CD4-positive, alpha-beta T cell treated with Interleukin-15 for 4 hours (primary cell): ENCODE measurements at places on chromosomes 6 and 20.

- DNase-seq = no peak
Measured at GRCh38 chr6:48036316-48036715, 74.7 kb downstream of the PTCHD4 start.

- no peak for DNase-seq
Measured at GRCh38 chr20:47672886-47673670, 112.2 kb downstream of the SULF2 start.

DNA sequence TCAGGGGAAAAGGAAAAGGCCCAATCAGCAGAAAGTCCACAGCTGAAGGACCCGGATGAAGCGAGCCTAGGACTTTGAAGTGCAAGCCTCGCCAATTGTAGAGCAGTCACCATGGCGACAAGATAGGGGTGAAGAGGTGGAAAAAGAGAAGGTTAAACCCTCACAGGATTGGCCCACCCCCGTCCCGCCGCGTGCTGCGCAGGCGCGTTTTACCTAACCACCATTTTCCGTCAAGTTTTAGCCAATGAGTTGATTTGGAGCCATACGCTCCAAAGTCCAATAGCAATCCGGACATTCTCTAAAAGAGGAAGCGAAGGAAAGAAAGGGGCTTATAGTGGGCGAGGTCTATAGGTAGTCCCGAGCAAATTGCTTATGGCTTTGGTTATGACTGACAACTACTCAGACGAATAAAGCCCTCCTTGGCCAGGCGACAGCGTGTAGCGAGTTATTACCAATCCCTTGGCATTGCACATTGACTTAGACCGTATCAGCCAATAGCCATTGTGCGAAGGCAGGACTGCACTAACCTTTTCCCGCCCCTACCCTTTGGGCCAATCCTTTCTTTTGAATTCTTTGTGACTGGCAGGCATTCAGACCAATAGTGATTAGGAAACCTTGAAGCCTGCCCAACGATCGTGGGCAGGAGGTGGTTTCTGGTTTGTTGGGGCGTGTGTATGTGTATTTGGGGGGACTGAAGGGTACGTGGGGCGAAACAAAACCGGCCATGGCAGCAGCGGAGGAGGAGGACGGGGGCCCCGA, at the start of gene RNF5:
Gene RNF5 (plus strand): TSS at position 618 of the 759 bp plus-strand sequence. CDS start 107 bp downstream, at position 725.
- DNase-seq = peak; percentile 99

GRCh38 chr6:48834706-48835105, 628.3 kb downstream of the MMUT start:
- DNase-seq = no peak

DNA sequence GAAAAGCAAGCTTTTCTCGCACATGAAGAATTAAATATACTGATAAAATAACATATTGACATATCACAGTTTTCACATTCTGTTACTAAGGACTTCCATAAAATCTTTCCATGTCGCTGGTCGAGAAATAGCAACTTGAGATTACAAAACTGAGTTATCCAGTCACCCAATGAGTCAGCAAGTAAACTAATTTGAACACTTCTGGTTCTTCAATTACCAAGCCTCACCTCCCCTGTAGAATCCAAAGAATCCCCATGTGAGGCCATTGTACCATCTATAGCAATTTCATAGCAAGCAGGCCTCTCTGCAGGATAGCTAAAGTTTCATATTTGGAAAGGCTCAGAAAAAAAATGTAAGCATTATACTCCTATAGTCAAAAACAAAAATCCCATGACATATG, 87.3 kb downstream of the PKHD1 start:
- DNase-seq = no peak

DNA sequence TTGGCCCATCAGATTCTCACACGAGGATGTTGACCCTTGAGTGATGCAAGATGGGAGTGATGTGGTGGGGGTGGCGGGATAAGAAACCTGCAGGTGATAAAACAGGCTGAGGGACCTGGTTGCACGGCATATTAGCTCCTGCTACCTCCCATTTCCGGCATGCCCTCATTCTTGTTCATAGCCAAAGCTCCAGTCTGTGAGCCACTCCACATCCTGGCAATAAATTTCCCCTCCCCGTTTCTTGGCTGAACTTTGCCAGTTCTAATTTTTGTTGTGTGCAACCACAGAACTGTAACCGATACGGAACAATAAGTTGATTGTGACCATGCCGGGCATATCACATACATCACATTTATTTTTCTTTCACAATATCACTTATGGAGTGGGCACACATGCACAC, 41.6 kb upstream of the NFATC2 start:
- DNase-seq = no peak

GRCh38 chr6:128663238-128663637, 142.8 kb upstream of the PTPRK start:
- DNase-seq = no peak

GRCh38 chr20:40679184-40679583, 9.9 kb downstream of the MAFB start:
- DNase-seq = no peak

GRCh38 chr6:116229287-116229913, 24.5 kb downstream of the TSPYL4 start:
- DNase-seq = no peak

DNA sequence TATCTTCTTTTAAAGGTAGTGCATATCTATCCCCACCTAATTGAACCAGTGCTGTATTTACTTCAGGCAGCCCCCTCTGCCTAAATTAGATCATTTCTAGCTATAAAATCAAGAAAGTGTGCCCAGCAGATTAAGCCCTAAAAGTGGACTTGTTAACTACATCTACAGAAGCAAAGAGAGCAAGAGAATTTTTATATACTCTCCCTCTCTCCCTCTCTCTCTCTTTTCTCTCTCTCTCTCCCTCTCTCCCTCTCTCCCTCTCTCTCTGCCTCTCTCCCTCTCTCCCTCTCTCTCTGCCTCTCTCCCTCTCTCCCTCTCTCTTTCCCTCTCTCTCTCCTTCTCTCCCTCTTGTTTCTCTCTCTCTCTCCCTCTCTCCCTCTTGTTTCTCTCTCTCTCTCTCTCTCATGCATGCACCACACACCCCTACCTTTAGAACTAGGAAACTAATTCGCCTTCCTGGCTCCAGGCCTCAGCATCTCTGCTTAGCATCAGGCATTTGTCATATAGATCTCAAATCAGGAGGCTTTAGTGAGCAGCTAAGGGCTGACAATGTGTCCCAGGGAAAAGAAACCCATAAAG, 71.4 kb downstream of the FOXA2 start:
- no peak for DNase-seq

GRCh38 chr6:149086363-149086762, 231.1 kb upstream of the TAB2 start:
- no peak for DNase-seq

- no peak for DNase-seq
Measured at GRCh38 chr6:37622646-37623071, 75.0 kb downstream of the MDGA1 start.

DNA sequence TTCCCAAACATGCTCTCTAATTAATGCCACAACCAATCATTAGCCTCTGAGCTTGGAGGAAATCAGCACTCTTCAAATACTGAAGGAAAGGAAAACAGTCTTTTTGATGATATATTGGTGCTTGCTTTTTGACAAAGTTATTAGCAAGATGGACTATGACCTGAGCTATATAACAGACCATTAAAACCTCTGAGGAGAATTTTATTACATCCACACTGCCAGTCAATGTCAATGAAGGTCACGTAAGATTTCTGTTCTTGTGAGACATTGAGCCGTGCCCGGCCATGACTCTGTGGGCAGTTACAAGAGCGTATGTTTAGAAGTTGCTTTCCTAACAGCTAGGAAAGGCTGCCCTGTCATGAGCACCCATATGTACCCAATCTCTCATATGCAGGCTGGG, 659.0 kb downstream of the UTRN start:
- DNase-seq = no peak

DNA sequence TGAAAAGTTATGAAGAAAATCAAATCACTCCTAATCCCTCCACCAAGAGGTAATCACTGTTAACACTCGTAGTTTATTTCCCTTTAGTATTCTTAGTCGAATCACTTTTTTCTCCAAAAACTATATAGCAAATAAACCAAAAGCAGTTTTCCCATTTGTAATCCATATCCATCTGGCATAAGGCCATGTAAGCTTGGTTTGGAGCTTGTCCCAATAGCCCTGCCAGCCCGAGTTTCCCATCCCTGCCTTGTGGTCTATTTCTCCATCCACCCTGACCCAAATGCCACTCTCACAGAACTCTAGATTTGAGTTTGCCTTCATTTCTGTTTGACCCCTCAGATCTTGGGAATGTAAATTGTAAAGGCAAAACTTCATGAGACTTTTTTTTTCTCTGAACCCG, 71.8 kb upstream of the DSP start:
- DNase-seq = no peak

DNA sequence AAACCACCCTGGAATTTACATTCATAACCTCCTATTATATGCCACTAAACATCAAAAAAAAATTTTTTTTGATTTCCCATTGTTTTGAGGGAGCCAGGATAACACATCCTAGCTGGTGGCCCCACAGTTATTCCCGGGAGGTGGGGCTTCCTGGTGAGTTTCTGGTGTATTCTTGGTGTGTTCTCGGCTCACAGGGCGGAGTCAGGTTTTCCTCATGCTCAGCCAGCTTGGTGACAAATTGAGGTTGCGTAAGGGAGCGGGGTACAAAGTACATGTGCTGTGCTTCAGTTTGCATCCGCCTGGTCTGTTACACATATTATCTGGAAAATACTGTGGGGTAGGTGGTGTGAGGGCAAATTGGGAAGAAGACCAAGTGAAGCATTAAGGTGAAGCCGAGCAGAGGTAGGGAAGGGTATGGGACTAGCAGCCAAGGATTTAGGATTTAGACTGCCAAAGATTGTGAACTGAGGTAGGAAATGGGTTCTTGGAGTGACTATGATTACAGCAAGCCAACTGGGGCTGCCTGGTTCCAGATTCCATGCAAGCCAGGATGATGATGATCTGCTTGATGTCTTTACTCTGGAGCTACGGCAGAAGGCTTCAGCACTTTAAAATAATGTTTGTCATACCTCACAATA, 46.2 kb upstream of the EEF1A1 start:
- DNase-seq = no peak

DNA sequence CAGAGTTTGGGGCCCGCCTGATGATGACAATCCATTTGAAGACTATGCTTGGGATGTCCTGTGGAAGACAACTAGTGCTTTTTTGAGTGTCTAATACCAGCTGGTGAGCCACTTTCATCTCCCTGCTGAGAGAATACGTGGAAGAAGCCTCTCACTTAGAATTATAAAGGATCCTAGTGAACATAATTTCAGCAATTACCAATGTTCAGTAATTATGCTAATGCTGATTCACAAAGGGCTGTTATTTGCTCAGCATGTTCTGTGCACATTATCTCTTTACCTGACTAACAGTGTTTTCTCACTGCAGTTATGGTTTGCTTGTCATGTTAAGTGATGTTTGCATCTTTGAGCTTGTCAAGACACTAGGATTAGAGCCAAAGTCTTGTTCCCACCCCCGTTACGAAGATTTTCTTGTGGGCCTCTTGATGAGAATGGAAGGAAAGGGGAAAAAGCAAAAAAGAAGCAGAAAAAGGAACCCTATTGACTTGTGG, 282.1 kb upstream of the CHD6 start:
- no peak for DNase-seq

DNA sequence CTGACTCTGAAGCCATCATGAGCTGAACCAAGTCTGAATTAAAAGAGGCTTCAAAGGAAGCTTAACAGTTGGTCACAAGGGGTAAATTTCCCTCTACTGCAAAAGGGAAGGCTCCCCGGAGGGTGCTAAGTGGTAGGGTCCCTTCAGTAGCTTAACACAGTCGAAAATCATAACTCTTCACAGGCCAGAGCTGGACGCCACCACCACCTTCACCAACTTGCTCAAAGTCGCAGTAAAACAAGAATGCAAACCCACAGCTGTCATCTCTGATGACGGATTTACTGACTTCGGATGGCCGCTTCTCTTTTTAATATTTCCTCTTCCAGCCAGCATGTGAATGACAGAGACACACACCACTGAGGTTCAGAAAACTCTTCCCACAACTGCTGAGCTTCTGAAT, 144.7 kb upstream of the FBXL4 start:
- no peak for DNase-seq
